ENCODE measurements at places on chromosomes 16 and 17.

DNA sequence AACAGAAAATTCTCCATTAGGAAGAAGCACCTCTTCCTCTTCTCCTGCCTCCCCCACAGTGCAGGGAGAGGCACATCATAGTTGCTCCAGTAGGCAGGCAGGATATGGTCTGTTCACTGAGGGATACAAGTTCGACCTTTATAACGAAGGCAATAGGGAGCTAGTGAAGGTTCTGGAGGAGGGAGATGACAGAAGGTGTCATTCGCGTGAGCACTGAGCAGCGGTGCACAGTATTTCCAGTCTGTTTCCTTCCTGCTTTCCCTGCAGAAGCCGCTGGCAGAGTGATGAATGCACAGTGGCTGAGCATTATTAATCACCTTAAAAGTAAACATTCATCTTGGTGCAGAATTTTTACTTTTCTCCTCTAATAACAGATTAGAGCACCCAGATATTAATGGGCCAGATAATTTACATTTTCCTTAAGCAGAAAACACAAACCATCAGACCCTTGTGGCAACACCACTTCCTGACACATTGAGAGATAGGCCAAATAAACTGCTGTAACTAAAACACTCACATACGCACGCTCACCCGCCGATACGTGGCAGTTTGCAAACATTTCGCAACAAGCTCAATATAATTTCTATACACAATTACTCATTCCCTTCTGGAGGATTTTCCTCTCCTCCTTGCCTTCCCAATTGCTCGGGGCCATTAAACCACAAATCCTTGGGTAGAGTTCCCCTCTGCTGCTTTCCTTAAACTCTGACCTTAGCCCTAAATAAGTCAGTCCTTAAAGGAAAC, 69.5 kb downstream of the AIPL1 start:
- no peak for DNase-seq

- DNase-seq: no peak
Observed at GRCh38 chr16:82563401-82563800, 63.4 kb upstream of the CDH13 start.

DNA sequence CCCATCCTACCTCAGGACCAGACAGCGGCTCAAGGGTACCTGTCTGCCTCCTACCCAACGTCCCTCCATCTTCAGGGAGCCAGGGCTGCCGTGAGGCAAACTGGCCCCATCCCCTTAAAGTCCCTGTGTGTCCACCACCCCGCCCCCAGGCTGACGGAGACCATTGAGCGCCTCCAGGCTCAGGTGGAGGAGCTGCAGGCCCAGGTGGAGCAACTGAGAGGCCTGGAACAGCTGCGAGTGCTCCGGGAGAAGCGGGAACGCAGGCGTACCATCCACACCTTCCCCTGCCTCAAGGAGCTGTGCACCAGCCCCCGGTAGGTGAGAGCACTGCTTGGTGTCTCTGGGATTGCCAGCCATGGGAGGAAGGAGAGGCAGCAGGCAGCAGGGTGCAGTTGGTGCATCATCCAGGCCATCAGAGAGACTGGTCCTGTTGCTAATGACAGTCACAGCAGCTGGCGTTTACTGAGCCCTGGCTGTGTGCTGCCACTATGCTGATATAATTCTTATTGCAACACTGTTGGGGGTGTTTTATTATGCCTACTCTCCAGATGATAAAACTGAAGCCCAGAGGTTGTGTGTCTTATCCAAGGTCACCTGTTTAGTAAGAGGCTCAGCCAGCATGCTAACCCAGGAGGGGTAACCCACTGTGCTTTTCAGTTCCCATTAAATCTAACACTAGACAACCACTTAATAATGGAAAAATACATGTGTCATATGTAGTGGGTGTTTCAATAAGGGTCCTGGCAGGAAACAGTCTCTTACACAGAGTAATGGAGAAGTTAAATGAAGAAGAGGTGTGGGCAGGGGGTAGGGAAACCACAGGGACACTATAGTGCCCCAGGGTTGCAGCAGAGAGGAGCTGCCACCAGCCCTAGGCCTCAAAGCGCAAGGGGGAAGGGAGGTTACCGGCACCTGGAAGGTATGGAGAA, 10.3 kb upstream of the MRPL58 start:
- no peak for DNase-seq

DNA sequence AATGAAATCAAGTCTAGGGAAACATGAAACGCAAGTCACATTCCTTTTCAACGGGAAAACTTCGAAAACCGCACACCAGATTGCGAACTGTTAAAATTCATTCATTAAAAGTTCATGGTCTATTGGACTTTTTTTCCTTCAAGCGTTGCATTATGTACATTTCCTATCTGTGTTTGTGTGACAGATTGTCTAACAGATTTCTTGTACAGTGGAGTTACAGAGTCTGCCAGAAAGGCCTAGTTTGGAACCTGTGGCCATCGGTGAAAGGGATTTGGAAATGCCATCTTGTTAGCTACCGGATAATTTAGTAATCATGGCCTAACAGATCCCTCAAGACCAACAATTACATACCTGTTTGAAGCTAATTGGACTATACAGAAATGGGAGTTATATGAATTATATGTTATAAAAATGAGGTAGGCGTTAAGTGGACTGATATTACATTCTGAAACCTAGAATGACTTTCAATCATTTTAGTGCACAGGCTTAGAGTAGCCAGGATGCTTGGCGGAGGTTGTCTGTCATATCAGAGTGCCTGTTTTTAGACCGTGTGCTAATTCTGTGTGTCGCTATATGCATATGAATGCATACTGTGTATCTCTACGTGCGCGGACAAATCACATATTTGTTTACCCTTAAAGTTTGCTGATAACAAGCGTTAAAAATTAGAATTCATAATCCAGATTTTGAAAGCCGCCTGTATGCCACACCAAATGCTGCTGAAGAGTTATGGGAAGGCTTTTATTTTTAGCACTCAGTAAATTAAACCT, 885.4 kb upstream of the RBFOX1 start:
- DNase-seq: no peak

DNA sequence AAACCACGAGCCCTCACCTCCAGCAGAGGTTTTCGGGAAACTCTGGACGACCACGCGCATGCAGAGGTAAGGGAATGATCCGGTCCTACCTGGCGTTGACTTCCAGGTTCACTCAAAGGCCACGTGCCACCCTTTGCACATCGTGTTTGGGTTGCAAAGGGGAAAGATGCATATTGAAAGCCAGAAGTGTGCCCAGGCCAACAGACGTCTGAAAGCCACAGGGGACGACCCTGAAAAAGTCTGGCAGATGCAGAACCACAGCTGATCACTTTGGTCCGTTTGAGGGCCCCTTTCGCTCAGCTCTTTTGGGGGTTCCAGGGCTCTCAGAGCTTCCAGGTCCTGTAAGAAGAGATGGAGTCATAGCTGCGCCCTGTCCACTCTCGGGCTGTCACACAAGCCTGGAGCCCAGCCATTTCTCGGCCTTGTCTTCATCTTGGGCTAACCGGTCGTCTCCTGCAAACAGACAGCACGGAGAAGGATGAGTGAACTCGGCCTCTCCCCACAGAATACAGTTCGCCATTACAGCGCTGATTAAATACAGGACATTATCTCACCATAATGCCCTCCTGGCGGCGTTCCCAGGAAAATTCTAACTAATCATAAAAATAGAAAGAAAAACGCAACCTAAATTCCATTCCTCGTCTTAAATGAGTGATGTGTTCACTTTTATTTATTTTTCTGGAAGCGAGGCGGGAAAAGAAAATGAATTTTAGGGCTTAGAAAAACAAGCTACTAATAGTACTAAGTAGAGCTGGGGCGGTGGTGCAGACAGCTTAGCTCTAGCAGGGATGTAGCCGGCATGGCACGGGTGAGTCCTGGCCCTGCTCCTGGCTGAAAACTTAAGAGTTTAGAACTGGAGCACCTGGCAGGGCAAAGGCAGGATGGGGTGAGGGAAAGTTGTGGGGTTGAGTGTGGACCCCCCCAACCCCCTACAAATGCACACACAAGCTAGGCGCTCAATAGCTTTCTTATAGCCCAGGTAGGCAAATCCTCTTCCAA, 45.5 kb upstream of the ZFHX3 start:
- DNase-seq: no peak

DNA sequence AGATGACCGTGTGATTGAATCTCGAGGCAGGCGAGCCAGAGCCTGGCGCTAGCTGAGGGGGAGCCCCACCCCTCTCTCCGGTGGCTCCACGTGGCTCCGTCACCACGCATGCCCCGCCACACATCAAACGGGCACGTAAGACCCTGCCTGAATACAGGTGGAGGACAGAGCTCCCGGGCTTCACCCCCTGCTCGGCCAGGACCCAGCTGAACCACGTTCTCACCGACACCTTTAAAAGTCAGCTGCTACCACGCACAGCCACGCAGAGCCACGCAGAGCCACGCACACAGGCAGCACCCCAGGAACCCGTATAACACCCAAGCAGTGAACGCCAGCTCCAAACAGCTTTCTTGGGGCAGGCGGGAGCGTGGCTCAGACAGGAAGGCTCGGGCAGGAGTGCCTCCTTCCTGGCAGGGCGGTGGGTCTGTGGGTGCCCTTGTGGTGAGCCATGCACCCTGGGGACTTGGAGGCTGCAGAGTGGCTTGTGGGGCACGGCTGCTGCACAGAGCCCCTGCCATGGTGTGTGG, 4.4 kb downstream of the TMEM204 start:
- peak; percentile 45 for DNase-seq

DNA sequence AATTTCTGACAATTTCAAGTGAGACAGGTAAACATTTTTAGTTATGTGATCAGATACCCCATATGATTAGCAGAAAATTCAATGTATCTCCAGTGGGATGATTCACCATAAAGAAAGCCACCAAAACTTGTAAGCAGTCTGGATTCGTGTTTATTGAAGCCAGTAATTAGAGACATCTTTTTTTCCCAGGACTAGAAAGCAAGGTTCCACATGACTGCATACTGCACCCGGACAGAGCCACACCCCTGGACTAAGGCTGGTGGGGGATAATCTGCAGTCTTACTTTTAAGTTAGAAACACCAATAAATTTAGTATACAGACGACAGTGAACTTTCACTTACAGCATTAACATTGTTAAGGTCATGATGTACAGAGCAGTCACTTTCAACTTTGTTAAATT, 24.2 kb upstream of the CMTM4 start:
- no peak for DNase-seq

- DNase-seq: no peak
Observed at GRCh38 chr16:13999895-14000425, 71.2 kb upstream of the MRTFB start.

- no peak for DNase-seq
Observed at GRCh38 chr17:47800686-47801085, 20.9 kb downstream of the OSBPL7 start.

- no peak for DNase-seq
Observed at GRCh38 chr17:82876149-82876548, 36.3 kb upstream of the ZNF750 start.

DNA sequence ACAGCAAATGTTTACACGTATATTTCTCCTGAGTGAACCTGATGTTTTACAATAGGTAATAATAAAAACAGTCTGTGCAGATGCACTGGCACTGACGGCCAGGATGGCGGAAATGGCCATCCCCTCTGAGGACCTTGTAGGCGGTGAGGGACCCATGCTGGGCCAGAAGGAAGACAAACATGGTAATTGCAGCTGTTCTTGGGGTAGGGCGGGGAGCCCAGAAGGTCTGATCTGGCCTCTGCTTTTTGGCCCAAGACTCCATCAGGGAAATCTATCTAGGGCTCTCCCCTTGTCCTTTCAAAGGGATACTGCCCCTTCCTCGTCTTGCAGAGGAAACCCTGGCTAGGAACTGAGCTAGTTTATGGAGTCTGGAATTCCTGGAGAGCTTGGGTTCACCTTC, 7.4 kb upstream of the LGALS9 start:
- no peak for DNase-seq

DNA sequence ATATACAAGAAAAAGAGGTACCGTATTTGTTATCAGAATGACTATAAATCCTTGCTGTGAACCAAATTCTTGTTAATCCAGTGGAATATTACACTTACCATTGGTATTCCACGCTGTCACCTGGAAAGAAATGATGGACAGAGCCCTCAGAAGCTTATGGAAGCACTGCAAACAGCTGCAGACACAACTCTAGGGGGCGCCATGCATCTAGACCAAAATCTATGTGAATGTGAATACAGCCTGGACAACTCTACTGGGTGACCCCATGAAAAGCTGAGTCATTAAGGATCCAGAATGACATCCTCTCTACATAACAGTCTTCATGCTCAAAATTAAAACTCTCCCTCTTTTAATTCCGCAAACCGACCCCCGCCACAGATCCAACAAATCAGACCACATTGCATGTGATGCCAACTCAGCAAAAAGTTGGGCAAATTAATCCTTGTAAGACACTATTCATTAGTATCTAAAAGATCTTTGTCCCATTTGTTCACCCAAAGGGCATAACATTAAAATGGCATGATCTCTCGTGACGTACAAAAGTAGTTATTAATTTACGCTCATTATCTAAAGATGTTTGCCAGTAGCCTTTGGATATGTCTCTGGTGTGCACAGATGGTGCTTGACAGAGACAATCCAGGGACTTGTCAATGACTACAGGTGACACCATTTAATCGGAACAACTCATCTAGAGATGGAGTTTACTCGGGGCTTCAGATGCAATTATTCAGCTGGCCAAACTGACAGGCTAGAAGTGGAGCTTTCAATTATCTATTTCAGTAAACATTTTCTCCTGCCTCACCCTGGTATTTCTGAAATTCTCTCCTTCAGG, 552.7 kb upstream of the PSMD7 start:
- DNase-seq: no peak

- DNase-seq: no peak
Observed at GRCh38 chr16:1042049-1042744, 30.4 kb upstream of the SSTR5 start.

DNA sequence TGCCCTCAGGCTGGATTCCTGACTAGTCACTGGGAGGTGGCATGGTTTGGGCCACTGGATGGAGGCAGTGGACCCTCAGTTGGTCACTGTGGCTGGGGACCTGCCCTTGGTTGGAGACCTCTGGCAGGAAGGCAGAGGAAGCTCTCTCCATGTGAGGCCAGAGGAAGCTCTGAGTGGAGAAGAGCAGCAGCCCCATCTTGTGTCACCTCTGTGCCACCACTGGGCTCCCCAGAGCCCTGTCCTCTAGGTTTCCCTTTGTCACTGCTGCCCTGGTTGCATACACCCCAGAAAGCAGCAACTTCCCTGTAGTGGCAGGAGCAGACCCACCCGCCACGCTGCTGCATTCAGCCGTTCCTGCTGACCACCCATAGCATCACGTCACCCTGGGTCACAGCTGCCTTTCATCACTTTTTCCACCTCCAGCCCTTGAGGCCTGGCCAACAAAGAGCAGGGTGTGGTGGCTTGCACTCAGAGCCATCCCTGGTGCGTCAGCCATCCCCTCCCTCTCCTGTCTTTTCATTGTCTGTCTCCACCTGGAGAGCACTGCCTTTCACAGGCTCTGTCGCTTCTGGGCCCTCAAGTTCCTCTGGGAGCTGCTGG, 11.9 kb downstream of the CTRL start:
- DNase-seq: no peak

- DNase-seq: peak; percentile 53
Observed at GRCh38 chr16:67415872-67416793, at the start of gene ZDHHC1. Gene ZDHHC1, minus strand, starts transcription at chr16:67416477. Its CDS starts 8,702 bp downstream, at chr16:67407775.

Data from stimulated activated CD4-positive, alpha-beta T cell treated with anti-CD3 and anti-CD28 coated beads, Interleukin-4, amount 100 ng/mL, for 24 hours (primary cell).